ENCODE measurements at places on chromosomes 3 and 15.

- DNase-seq: no peak
These were observed 15.5 kb downstream of the BMF start for GRCh38 chr15:40092979-40093869.

GRCh38 chr3:17088017-17088416, 203.3 kb downstream of the PLCL2 start:
- DNase-seq: no peak

GRCh38 chr3:23385327-23385726, 182.2 kb downstream of the UBE2E2 start:
- DNase-seq: no peak

GRCh38 chr3:171770689-171771620, 39.3 kb downstream of the PLD1 start:
- no peak for DNase-seq

- no peak for DNase-seq
These were observed 108.8 kb downstream of the ARNT2 start for GRCh38 chr15:80512726-80513660.

- DNase-seq: no peak
These were observed 237.9 kb downstream of the ZMAT3 start for GRCh38 chr3:178833695-178834094.

DNA sequence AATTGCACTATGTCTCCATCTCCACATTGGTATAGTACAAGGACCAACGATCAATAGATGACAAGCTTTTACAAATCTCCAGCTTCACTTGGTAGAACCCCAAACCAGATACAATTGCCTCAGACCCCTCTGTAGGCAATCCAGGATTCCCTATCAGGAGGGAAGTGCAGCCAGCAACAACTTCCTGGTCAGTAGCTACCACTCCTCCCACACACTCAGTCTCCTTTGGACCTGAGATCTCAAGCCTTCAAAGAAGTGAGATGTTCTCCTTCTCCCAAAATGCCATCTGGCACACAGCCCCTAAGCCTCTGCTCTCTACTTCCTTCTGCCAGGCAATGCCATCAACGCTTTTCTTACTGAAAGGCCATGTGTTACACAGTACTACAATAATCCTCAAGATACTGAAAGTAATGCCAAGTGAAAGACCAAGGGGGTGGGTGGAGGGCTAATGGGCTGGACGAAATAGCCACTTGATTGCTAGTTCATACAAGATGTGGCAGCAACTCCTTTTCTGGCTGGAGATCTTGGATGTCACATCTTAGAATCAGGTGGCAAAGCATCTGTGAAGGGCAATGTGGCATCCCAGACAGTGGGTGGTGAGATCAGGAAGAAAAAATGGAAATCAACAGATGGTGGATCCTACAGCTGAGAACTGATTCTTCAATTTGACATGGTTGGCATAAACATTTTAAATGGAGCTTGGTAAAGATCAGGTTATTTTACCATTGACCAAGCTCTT, 75.3 kb upstream of the ACP3 start:
- no peak for DNase-seq

- no peak for DNase-seq
These were observed 355.3 kb upstream of the NR2F2 start for GRCh38 chr15:95975212-95975611.

GRCh38 chr3:169510693-169511010, 152.9 kb downstream of the MECOM start:
- no peak for DNase-seq

GRCh38 chr15:81612631-81613030, 238.6 kb upstream of the TMC3 start:
- no peak for DNase-seq

GRCh38 chr3:143436231-143436930, 316.8 kb downstream of the CHST2 start:
- DNase-seq: no peak

DNA sequence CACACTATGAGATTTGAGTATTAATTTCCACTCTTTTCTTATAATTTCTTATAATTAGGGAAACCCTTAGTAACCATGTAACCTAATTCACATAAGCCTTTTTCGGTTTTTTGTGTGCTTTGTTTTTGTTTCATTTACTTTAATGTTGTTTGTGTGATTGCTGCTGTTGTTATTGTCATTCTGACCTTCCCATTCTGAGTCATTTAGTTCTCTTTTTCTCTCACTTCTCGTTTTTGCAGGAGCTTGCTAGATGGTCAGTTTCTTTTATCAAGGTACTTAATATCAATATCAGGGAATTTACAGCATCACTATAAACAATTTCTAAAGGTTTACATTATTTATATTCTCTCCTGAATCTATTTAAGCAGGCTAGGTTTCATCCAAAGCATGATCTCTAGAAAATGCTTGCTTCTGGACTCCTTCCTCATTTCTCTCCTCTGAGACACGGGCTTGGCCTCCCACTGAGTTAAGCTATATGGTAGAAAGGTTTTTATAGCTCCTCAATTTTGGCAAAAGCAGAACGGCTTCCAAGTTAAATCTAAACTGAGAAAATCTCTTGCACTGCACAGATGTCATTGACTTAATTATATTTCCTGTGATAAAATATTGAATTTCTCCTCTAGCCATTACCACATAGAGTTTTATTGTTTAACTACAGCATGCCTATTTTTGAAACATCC, 534.2 kb downstream of the NSUN3 start:
- DNase-seq: no peak

GRCh38 chr3:7368597-7368996, 507.7 kb downstream of the GRM7 start:
- no peak for DNase-seq

GRCh38 chr15:33279613-33280205, 31.1 kb upstream of the RYR3 start:
- no peak for DNase-seq

DNA sequence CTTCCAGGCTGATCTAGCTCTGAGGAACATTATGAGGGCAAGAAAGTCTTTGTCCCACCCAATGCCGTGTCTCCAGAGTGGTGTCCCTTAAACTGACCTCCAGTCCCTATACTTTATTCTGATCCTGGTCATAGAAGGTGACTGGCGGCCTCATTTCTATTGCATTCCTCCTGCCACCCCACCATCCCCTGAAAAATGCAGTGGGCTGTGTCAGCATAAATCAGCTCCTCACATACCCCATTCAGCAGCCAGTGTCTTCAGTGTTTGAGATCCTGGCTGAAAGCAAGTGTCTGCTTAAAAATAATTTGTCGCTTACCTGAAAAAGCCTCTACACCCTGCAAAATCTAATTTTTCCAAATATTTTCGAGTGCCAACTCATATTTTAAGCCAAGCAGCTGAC, 346.1 kb downstream of the FEZF2 start:
- no peak for DNase-seq

DNA sequence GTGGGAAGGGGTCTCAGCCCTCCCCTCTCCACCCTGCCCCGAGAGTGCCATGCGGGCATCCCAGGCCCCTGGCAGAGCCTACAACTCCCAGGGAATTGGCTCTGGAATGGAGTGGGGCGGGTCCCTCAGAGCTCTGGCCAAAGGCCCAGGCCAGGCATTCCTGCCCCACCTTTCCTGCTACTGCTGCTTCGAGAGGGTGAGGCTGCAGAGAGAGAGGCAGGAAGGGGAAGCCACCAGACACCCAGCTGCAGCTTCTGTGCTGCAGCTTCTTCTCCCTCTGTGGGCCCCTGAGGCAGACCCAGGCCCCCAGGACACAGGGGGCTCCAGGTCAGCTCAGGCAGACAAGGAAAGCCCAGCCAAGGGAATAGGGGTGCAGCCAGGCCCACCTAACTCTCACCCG, 2.7 kb downstream of the ALS2CL start:
- DNase-seq: no peak

GRCh38 chr3:40118091-40118490, 191.4 kb upstream of the EIF1B start:
- DNase-seq: no peak

- DNase-seq: no peak
These were observed 17.2 kb upstream of the TIMP4 start for GRCh38 chr3:12175844-12176453.

DNA sequence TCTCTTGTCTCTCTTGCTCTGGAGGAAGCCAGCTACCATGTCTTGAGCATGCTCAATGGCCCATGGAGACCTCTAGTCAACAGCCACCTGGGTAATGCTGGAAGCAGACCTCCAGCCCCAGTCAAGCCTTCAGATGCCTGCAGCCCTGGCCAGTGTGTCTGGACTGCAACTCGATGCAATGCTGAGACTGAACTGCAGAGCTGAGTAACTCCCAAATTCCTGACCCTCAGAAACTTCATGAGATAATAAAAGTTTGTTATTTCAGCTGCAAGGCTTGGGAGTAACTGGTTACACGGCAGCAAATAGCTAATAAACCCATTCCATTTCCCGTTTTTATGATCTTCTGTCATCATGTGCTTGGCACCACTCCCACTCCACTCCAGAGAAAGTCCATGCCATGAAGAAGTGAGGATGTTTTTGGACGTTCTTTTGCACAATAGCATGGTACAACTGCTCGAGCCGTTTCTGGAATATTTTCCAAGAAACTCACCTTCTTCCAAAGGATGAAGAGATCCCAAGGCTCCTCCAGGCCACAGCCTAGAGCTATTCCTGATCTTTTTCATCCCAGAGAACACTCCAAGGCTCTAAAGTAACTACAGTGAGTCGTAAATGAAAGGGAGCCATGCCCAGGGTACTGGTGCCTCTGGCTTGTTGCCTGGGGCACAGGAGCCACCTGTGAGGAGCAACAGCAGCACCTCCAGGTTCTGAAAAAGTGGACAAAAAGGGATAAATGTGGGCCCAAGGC, 72.0 kb upstream of the KLF13 start:
- DNase-seq: no peak

- DNase-seq: no peak
These were observed 434.7 kb downstream of the C3orf38 start for GRCh38 chr3:88584451-88584850.

GRCh38 chr3:195119461-195120266, 151.3 kb downstream of the XXYLT1 start:
- DNase-seq: no peak

DNA sequence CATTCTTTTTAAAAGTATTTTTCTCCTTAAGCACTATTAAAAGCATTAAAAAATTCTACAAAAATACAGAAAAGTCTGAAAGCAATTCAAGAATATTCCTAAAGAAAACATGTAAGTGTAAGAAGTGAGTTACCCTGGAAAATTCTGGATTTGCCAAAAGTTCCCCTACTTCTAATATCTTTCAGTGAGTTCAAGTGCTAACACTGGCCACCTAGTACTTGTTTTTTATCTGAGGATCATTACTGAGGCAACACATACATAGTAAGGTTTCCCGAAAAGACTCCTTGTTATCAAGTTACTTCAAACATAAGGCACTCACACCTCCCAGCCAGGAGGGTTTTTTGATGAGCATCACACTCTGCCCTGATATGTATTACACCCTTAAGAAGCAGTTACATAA, 158.4 kb downstream of the TIGIT start:
- DNase-seq: no peak

DNA sequence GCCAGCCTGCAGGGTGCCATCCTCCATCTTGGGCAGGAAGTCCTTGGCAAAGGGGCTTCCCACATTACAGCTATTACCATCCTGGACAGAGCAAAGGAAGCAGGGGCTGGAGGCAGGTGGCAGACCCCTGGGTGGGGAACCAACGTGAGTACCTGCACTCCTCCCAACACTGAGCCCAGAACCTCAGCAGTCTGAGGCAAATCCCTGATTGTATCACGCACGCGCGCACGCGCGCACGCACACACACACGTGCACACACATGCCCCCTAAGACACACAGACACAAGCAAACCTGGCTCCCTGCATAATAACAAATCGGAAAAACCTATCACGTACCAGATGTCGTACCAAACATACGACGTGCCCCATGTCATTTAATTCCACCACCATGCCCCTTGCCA, 11.8 kb downstream of the POLG start:
- DNase-seq: no peak

- no peak for DNase-seq
These were observed 210.7 kb upstream of the KCNH8 start for GRCh38 chr3:18937574-18937973.

DNA sequence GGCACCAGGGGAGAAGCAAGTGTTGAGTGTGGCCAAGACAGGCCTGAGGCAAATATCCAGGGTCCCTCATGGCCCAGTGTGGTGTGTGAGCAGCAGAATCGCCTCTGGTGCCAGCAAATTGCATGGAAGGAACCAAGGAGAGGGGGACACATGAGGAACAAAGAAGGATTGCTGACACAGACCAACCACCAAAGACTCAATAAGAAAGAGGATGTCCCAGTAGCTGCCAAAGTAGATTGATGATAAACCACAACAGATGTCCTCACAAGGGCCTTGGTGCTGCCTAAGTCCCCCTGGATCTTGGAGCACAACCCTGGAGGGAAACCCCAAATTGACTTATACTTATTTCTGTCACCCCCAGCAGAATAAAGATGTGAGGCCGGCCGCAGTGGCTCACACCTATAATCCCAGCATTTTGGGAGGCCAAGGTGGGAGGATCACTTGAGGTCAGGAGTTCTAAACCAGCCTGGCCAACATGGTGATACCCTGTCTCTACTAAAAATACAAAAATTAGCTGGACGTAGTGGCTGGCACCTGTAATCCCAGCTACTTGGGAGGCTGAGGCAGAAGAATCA, 10.6 kb downstream of the SRGAP3 start:
- DNase-seq: no peak

GRCh38 chr3:152266221-152266995, 2.3 kb upstream of the MBNL1 start:
- no peak for DNase-seq

DNA sequence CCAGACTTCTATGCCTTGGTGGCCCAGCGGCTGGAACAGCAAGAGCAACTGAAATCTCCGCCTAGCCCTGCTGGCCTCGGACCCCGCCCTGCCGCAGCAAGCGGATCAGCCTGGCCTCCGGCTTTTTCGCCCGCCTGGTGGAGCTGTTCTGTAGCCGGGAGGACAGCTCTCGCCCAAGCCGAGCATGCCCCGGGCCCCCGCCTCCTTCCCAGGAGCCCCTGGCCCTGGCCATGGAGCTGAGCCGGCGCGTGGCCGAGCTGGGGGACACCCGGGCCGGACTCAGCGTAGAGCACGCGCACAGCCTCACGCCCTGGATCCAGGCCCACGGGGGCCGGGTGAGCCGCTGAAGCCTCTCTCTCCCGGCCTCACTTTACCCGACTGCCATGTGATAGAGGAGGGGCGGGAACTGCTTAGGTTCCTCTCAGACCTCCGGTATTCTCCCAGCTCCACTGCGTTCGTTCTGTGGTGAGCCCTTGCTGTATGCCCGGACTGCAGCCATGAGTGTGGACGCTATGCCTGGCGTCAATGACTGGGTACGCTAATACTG, 24.1 kb upstream of the MRPL3 start:
- no peak for DNase-seq

GRCh38 chr3:176561826-176562225, 635.5 kb downstream of the TBL1XR1 start:
- DNase-seq: no peak

GRCh38 chr15:65927545-65927944, 58.3 kb downstream of the RAB11A start:
- no peak for DNase-seq
